ENCODE measurements at places on chromosomes 2 and 18.

GRCh38 chr2:129443235-129443864, 536.1 kb upstream of the RAB6C start:
- peak; percentile 60 for DNase-seq

DNA sequence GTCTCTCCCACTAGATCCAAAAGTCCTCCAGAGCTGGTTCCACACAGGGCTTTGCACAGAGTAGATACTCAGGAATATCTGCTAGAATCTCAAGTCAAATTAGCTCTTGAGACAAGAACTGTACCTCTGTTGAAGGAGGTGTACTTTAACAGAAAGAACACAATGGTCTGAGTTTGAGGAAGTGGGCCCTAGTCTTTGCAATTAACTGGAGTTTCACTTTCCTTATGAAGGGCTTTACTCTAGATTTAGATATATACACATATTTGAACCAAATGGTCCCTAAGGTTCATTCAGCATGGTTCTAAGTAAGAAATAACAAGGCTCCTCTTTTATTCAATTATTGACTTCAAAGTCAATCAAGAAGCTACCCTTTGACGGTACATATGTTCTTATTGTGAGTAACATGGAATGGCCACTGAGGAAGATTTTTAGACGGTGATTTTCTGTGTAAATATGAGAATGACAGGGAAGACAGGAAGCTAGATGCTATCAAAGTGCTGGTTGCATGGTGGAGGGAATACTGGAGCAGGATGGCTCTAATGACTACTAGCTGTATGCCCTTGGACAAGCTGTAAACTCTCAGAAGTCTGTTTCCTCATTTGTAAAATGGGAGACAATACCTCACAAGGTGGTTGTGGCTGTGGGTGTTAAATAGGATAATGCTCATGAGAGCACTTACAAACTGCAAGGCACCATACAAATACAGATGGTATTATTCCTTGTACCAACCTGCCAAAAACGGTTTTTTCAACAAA, 73.5 kb upstream of the SERTAD2 start:
- no peak for DNase-seq

GRCh38 chr18:38789141-38789540, 1223.5 kb upstream of the CELF4 start:
- DNase-seq, result no peak

GRCh38 chr2:37653093-37653492, 18.3 kb downstream of the CDC42EP3 start:
- DNase-seq, result no peak

- no peak for DNase-seq
Observed at GRCh38 chr2:9212010-9212635, 5.5 kb downstream of the ASAP2 start.

DNA sequence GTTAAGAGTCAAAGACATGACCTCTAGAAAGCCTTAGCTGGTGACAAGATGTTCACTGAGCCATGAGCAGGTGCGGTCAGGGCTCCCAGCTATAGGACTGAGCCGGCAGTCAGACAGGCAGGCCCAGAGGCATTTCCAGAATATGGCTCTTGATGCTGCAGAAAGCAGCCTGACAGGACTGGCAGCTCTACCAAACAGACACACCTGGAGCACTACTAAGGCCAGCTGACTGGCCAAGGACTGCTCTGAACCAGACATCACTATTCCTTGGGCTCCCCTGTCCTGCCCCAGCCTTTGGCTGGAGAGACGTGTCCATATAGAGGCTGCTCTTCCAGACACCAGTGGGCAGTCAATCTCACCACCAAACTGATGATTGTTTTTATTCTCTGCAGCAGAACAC, 98.8 kb downstream of the RIF1 start:
- DNase-seq, result no peak

DNA sequence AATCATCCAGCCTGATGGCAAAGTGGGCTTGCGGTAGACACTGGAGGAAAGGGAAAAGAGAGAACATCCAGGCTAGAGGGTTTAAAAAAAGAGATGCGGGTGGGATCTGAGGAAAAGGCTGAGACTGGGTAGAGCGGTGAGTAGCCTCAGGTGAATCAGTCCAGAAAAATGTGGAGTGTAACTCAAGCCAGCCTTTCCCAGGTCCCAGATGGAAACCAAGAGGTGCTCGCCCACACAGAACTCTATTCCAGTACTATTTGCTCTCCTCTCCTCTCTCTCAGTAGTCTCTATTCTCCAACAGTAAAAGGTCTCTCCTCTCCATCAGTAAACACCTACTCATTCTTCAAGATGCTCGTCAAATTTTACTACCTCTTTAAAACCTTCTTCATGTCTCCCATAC, 38.3 kb upstream of the NRP2 start:
- DNase-seq, result no peak

GRCh38 chr2:217933617-217933993, 69.2 kb downstream of the TNS1 start:
- no peak for DNase-seq

DNA sequence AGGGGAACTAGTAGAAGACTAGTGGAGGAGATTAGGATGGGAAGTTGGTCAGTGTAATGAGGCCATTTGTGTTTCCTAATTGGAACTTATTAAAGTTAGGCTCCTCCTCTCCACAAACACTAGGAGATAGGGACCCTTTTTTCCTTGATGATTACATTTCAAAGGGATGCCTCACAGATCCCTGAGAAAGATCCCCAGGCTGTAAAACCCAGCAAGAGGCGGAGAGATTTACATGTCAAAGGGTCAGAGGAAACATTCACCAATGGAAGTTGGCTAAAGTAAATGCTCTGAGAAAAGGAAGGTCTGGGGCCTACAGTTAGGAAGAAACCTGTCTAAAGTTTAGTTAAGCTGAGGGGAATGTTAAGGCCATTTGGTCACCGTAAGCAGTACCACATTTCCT, 1.4 kb upstream of the CCDC85A start:
- DNase-seq, result no peak

DNA sequence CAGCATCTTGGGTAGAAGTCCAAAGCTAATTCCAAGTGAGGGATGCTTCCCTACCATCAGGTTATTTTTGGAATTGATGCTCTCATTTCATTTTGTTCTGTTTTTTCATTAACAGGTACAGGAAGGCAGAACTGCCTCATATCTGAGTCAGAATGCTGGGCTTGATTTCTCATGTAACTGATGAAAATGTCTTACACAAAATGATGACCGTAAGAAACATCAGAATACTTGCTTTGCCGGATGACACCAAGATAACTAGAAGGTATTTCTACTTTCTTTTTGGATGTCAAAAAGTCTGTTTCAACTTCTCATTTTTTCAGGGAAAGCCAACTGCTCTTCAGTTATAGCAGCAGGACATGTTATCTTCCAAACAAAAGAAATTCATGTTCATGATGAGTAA, 62.6 kb downstream of the ETAA1 start:
- no peak for DNase-seq

DNA sequence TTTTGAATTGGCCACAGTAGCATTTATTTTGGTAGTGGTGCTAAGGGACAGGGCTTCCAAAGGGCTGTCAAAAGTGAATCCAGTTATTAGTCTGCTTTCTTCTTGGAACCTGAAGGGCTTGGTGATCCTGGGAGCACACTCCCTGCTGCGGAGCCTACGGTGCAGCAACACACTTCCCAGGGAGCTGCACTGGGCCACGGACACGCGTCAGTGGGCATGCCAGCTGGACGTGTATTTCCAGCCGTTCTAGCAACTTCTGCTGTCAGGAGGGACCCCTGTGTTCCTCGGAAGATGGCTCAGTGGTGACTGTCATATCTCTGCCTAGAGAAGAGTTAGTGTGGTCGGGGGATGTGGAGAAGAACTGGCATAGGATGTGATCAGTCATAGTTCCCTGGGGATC, 204.6 kb downstream of the SOCS6 start:
- DNase-seq, result no peak

GRCh38 chr18:23204589-23205235, 69.4 kb downstream of the CABLES1 start:
- no peak for DNase-seq

- no peak for DNase-seq
Observed at GRCh38 chr18:73201940-73202339, 334.2 kb upstream of the NETO1 start.

GRCh38 chr18:78505851-78506461, 473.7 kb upstream of the SALL3 start:
- DNase-seq, result no peak

- DNase-seq, result no peak
Observed at GRCh38 chr18:70387027-70387426, 98.2 kb downstream of the SOCS6 start.

- no peak for DNase-seq
Observed at GRCh38 chr2:144374163-144374661, 145.7 kb downstream of the ZEB2 start.

DNA sequence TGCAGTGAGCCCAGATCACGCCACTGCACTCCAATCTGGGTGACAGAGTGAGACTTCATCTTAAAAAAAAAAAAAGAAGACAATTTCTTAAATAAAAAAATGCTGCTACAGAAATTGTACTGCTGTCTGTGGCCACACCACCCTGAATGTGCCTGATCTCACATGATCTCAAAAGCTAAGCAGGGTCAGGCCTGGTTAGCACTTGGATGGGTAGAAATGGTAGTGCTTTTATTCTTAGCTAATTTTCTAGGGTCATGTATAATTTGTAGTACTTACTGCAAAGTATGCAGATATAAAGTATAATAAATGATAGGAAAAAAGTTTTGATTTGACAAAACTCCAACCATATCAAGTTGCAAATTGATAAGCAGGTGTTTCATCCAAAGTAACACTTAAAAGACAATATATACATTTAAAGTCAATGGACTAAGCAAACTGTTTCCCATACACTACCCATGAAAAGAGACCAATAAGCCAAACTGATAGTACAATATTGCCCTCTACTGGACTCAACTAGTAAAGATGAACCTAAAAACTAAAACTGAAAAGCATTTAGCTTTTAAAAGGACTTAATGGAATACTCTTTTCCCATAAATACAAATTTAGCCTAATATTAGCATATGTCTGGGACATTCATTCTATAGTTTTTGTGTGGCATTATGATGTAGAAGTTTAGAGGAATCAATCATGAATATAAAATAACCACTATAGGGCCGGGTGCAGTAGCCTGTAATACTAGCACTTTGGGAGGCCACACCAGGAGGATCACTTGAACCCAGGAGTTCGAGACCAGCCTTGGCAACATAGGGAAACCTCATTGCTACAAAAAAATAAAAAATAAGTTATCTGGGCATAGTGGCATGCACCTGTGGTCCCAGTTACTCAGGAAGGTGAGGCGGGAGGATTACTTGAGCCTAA, 18.6 kb upstream of the PEX13 start:
- no peak for DNase-seq

DNA sequence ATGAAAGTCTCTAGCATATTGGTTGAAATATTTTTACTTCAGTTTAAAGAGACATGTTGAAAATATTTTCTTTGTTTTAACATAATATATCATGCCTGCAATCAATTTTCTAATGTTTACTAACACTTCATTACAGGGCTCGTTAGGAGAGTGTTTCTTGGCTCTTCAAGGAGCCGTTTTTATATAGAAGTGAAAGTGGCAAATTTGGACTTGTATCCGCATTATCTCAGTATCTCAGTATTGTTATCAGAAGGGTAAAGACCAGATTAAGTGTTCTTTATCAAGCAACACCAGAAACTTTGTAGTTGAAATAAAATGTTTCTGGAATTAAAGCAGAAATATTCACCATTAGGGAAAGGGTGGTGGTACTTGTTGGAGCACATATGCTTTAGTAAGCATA, 97.8 kb downstream of the BABAM2 start:
- DNase-seq, result no peak

DNA sequence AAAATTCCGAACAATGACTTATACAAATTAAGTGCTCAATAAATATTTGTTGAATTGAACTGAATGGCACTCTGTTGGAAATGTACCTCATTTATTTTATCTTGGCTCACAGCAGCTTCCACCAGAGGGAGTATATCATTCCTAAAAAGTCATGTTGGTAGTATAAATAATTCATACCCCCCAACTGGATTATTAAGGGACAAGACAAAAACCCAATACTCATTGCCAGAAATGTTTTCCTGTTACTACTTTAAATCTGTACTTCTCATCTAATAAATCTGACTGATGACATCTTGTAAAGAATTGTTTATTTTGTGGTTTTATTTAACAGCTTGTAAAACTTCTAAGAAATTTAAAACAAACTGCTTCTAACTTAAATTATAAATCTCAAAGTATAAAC, 163.9 kb downstream of the CDH2 start:
- no peak for DNase-seq

GRCh38 chr2:101830555-101830954, 133.0 kb downstream of the MAP4K4 start:
- DNase-seq, result no peak

DNA sequence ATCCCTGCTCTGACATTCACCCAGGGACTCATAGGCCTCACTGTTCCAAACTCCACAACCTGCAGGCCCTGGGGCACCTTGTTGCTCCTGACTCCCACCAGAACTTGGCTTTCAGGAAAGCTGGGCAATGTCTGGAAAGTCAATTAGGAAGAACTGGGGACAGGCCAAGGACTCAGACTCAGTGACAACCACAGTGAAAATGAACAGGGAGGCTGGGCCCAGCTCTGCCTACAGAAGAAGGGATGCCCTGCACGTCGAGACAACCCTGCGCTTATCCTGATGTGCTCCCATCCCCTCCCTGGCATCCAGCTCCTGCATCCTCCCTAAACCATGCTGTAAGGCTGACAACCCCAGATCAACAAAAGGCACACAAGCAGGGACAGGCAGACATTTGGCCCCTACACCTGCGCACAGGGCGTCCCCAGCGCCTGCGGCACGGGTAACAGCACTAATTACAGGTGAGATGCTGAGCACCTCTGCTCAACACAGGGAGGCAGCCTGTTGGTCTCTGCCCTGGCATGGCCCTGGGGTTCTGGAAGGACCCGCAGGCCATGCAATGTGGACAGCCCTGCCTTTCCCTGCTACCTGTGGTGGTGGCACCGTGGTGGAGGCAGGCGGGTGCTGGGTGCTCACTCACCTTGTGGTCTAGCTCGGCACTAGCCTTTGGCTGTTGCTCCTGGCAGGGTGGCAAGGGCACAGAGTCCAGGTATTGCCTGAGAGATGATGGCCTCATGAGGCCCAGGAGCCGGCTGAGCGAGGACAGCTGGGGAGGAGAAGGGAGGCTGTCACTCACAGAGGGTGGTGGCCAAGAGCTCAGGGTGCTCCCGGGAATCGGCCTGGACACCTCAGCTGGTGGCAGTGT, 23.6 kb upstream of the SEMA4C start:
- no peak for DNase-seq

GRCh38 chr2:11446733-11447248, 19.2 kb downstream of the E2F6 start:
- peak; percentile 22 for DNase-seq

DNA sequence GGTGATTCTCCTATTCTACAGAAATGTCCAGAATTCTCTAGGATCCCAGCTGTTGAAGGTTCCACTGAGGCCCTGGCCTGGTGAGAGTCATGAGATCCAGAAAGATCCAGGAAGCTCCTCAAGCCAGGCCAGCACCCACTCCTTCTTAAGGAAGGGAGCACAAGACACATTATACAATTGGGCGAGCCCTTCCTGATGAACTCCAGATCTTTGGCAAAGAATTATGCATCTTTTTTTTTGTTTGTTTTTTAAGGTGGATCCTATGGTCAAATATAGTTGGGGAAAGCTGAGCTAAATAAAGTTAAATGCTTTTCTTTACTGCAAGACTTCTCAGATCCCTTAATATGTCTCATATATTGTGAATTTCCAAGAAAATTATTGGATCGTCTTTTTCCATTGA, 37.0 kb upstream of the LOXHD1 start:
- DNase-seq, result no peak

- no peak for DNase-seq
Observed at GRCh38 chr2:7845332-7845731, 836.5 kb upstream of the ID2 start.

Data from HCT116 (cell line).